ENCODE measurements at places on chromosomes 13 and 19. TPM values are rescaled to one million over a fixed set of nuclear protein-coding genes. Genes with fewer than 3 reads are reported as not detected.

DNA sequence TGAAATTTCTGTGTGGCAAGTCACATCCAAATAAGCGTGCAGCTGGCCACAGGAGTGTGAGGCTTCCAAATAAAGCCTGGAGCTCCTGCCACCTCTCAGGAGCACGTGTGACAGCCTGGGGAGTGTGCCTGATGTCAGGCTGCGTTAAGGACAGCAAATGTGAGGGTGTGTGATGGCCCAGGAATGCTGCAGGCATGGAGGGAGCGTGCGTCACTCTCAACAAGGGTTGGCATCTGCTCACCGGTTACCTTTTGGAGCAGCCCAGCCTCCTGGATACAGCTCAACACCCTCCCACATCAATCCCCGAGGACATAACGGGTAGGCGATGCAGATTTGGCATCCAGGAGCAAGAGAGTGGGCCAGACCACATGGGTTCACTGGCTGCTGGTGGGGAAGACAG, 19.0 kb downstream of the NUMBL start:
- no peaks in the 10 kb centered on the region for H3K36me3 ChIP-seq
- no peak overlapping the region for H3K27ac ChIP-seq
- H3K4me3 ChIP-seq = no peak overlapping the region
- no peaks in the 10 kb centered on the region for H3K27me3 ChIP-seq

GRCh38 chr19:46487802-46488445, 7.7 kb downstream of the PNMA8B start:
- DNase-seq = peak; percentile 77
- peaks cover 86% of the 10 kb centered on the region for H3K27me3 ChIP-seq

DNA sequence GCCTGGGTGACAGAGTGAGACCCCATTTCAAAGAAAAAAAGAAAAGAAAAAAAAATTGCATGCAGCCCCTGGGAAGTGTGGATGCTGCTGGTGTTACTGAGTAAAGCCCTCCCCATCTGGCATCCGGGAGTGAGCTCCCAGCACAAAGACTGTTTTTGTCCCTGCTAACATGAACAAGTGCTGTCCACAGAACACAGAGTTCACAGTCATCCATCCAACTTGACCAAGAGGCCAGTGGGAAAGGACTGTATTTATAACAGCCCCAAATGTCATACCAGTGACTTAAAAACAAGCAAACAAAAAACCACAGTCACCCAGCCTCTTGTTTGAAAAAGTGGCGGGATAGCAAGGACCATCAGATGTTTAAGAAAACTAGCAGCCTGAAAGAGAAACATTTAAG, 10.8 kb downstream of the FBXO17 start:
- H3K4me3 ChIP-seq = no peak overlapping the region
- H3K36me3 ChIP-seq = no peaks in the 10 kb centered on the region
- no peak for DNase-seq
- H3K27me3 ChIP-seq = peaks cover 29% of the 10 kb centered on the region
- no peak overlapping the region for H3K27ac ChIP-seq

GRCh38 chr13:27052551-27053208, 118.9 kb downstream of the USP12 start:
- no peak overlapping the region for H3K4me3 ChIP-seq
- DNase-seq = no peak
- H3K27me3 ChIP-seq = no peaks in the 10 kb centered on the region

- peak overlapping the region; percentile 97 for H3K27ac ChIP-seq
- H3K36me3 ChIP-seq = no peaks in the 10 kb centered on the region
- peaks cover 31% of the 10 kb centered on the region for H3K4me1 ChIP-seq
- no peak for DNase-seq
Measured at GRCh38 chr13:41312176-41312500, 1.1 kb downstream of the NAA16 start.

- no peaks in the 10 kb centered on the region for H3K27me3 ChIP-seq
- peaks cover 2% of the 10 kb centered on the region for H3K4me1 ChIP-seq
- no peaks in the 10 kb centered on the region for H3K36me3 ChIP-seq
- H3K4me3 ChIP-seq = no peak overlapping the region
- DNase-seq = no peak
- H3K27ac ChIP-seq = no peak overlapping the region
Measured at GRCh38 chr19:1116726-1117581, 13.2 kb downstream of the GPX4 start.

DNA sequence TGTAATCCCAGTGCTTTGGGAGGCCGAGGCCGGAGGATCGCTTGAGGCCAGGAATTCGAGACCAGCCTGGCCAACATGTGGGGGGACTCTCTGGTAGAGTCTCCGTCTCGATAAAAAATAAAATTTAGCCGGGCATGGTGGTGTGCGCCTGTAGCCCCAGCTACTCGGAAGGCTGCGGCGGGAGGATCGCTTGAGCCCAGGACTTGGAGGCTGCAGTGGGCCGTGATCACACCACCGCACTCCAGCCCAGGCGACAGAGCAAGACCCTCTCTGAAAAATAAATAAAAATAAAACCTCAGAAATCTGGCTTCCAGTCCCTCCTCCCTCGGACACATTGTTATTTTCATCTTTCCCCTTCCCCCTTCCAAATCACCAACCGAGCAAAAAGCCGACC, 332 bp downstream of the IRGQ start:
- peak overlapping the region; percentile 97 for H3K4me3 ChIP-seq
- peak overlapping the region; percentile 100 for H3K27ac ChIP-seq
- H3K36me3 ChIP-seq = peaks cover 2% of the 10 kb centered on the region
- peaks cover 40% of the 10 kb centered on the region for H3K4me1 ChIP-seq

- peaks cover 72% of the 10 kb centered on the region for H3K27me3 ChIP-seq
- H3K36me3 ChIP-seq = peaks cover 5% of the 10 kb centered on the region
- H3K4me1 ChIP-seq = no peaks in the 10 kb centered on the region
- no peak overlapping the region for H3K27ac ChIP-seq
- H3K4me3 ChIP-seq = no peak overlapping the region
Measured at GRCh38 chr13:76871432-76871831, 14.8 kb downstream of the KCTD12 start.

DNA sequence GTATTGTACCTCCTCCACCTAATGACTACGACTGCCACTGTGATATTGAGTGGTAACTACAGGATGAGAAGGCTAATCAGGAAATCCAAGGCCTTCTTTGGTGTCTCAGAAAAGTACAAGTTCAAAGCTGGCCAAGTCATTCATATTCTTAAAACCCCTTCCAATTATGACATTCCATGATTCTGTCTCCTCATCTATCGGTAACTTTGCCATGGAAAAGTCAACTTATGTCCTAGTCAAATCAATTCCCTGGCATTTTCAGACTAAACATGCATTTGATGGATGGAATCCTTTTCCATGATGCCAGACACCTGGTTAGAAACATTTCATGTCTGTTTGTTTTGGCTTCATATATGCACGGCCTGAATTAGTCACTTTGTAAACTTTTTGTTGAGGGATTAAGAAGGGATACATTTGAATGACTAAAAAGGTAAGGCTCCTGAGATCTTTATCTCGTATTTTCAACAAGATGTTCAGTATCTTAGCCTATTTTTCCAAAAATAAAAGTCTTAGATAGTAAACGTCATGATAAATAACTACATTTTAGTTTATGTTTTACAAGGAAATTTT, 186.5 kb downstream of the NHLRC3 start:
- H3K27ac ChIP-seq = no peak overlapping the region
- no peak for DNase-seq
- H3K36me3 ChIP-seq = no peaks in the 10 kb centered on the region

GRCh38 chr13:98664924-98665637, 87.4 kb downstream of the SLC15A1 start:
- no peak for DNase-seq
- no peak overlapping the region for H3K4me3 ChIP-seq
- peaks cover 48% of the 10 kb centered on the region for H3K27me3 ChIP-seq
- H3K4me1 ChIP-seq = peaks cover 12% of the 10 kb centered on the region

DNA sequence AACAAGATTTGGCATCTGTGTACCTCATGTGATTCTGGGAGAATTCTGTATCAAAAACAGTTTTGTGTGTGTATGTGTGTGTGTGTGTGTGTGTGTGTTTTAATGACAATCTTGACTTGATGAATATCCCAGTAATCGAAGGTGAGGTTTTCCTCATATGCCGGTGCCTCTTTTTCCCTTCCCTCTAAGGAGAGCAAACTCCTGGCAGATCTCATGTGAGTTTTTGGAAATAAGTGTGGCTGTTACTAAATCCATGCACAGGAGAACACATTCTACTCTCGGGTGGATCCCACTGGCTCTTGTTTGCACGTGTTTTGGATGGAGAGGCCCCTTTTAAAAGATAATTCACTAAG, 29.0 kb upstream of the CEBPG start:
- DNase-seq = no peak
- no peak overlapping the region for H3K4me3 ChIP-seq
- H3K27ac ChIP-seq = no peak overlapping the region
- H3K4me1 ChIP-seq = peaks cover 4% of the 10 kb centered on the region

- DNase-seq = no peak
- H3K36me3 ChIP-seq = no peaks in the 10 kb centered on the region
- no peak overlapping the region for H3K27ac ChIP-seq
- H3K4me3 ChIP-seq = no peak overlapping the region
Measured at GRCh38 chr19:2372076-2372612, 12.1 kb downstream of the TMPRSS9 start.

- peaks cover 60% of the 10 kb centered on the region for H3K27me3 ChIP-seq
- no peaks in the 10 kb centered on the region for H3K4me1 ChIP-seq
- DNase-seq = no peak
- H3K4me3 ChIP-seq = no peak within 1 kb of the TSS
Measured at GRCh38 chr13:30932481-30933353, at the start of gene TEX26. TEX26 (plus strand) TSS chr13:30932656; CDS start chr13:30932716, 60 bp downstream.

GRCh38 chr13:112943309-112944125, 25.5 kb upstream of the MCF2L start:
- DNase-seq = no peak
- H3K27ac ChIP-seq = no peak overlapping the region
- H3K36me3 ChIP-seq = peaks cover 2% of the 10 kb centered on the region
- H3K4me1 ChIP-seq = peaks cover 10% of the 10 kb centered on the region
- peaks cover 43% of the 10 kb centered on the region for H3K27me3 ChIP-seq

DNA sequence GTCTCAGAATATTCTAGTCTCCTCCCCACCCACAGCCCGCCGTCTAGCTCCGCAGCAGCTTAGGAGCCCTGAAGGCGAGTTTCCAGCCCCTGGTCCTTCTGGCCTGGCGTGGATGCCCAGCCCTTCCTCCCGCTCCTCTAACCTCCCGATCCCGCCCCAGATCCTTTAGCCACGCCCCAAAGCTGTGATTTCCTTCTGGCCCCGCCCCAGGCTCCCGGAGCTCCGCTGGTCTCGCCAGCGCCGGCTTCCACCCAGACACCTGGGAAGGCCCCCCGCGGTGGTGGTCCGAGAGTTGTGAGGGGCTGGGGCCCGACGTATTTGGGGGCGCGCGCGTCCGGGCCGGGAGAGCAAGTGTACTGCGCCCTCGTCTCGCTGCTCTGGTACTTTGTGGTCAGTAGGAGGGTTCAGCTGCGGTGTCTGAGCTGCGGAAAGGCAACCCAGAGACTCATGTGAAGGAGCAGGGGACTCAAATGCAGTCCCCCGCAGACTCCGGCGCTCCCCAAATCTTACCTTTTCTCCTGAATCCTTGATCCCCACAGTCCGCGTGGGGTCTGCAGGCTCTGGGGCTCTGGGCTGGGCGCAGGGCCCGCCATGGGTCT, at the start of gene CGB7:
Gene CGB7, minus strand, starts transcription at position 114 of the 599 bp plus-strand sequence. CDS start 2,374 bp downstream, outside the sequence.
- peaks cover 20% of the 10 kb centered on the region for H3K4me1 ChIP-seq
- peak within 1 kb of the TSS; percentile 96 for H3K4me3 ChIP-seq
- DNase-seq = peak; percentile 45
- H3K27ac ChIP-seq = peak within 1 kb of the TSS; percentile 68
- peaks cover 9% of the 10 kb centered on the region for H3K36me3 ChIP-seq
- H3K27me3 ChIP-seq = peaks cover 44% of the 10 kb centered on the region

DNA sequence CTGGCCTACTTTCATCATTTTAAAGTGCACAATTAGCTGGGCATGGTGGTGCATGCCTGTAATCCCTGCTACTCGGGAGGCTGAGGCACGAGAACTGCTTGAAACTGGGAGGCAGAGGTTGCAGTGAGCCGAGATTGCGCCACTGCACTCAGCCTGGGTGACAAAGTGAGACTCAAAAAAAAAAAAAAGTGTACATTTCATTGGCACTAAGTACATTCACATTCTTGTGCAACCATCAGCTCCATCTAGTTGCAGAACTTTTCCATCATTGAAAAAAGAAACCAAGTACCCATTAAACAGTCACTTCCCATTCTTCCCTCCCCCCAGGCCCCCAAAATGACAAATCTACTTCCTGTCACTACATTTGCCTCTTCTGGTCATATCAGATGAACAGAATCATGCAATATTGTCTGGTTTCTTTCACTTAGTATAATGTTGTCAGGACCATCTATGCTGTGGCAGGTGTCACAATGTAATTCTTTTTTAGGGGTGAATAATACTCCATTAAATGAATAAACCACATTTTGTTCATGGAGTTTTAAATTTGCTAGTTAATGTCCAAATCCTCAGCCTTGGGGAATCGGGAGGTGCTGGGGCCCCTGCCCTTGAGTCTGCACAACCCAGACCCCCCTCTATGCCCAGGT, 7.4 kb upstream of the SIGLEC11 start:
- no peak overlapping the region for H3K27ac ChIP-seq
- H3K27me3 ChIP-seq = peaks cover 9% of the 10 kb centered on the region
- H3K36me3 ChIP-seq = no peaks in the 10 kb centered on the region
- DNase-seq = no peak

DNA sequence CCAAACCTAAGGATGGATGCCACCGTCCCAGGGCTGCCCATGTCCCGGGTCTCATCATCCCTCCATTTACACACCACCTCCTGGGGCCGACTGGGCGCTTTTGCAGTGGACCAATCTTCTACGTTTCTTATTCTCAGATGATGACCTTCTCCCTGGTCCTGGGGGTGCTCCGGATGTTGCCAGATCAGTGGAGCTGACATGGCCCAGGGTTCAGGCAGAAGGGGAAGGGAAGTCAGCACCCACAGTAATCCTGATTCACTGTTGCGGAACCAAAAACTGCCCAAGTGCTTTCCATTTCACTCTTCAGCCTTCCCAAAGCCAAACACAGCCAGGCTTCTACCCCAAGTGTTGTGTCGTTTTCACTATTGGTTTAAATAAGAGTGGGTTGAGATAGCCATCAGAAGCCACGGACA, 29.8 kb downstream of the RAB20 start:
- peaks cover 4% of the 10 kb centered on the region for H3K27me3 ChIP-seq
- no peak overlapping the region for H3K4me3 ChIP-seq
- no peak overlapping the region for H3K27ac ChIP-seq
- no peaks in the 10 kb centered on the region for H3K4me1 ChIP-seq
- no peak for DNase-seq

DNA sequence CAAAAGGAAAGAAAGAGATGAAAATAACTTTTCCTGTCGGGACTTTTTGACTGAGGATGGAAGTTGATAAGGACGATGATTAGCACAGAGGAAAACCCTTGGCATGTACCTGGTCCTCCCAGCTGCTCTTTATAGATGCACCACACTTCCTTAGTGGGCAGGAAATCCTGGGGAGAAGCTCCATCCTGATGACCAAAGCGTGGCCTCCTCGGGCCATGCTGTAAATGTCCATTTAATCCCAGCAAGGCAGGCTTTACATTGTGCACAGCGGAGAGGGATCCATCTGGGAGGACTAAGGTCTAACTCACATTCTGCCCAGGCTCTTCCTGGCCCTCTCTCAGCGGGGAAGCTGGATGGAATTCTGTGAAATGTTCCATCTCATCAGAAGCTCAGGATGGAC, 113.5 kb downstream of the COL4A2 start:
- H3K36me3 ChIP-seq = peaks cover 5% of the 10 kb centered on the region
- peaks cover 13% of the 10 kb centered on the region for H3K4me1 ChIP-seq
- no peak overlapping the region for H3K27ac ChIP-seq

COL4A2 gene
- 1.9 TPM for total RNA-seq

ADGRE3 gene
- total RNA-seq = not detected

RASAL3 gene
- total RNA-seq = 103 TPM

PPFIA3 gene
- 3.9 TPM for total RNA-seq

IGFL4 gene
- not detected for total RNA-seq

ZNF527 gene
- 9.0 TPM for total RNA-seq

ZNF224 gene
- 34.8 TPM for total RNA-seq

FCHO1 gene
- total RNA-seq = 71.9 TPM

COX6B2 gene
- 1.4 TPM for total RNA-seq

LMO7 gene
- total RNA-seq = 10.2 TPM

EBI3 gene
- total RNA-seq = not detected
